ENCODE measurements at places on chromosomes 12 and 14. TPM values are rescaled to one million over a fixed set of nuclear protein-coding genes. Genes with fewer than 3 reads are reported as not detected.

The LMNTD1 gene
- not detected for total RNA-seq

The GPR135 gene
- total RNA-seq, result 2.5 TPM

The SLC39A5 gene
- total RNA-seq, result not detected

The GZMB gene
- not detected for total RNA-seq

The KLHDC1 gene
- total RNA-seq, result 1.9 TPM

The CRIP1 gene
- total RNA-seq, result not detected

GRCh38 chr14:54188064-54188666, 208.6 kb upstream of the CDKN3 start:
- no peak for DNase-seq

GRCh38 chr12:107929436-107929835, 154.9 kb downstream of the ASCL4 start:
- DNase-seq, result peak; percentile 13

DNA sequence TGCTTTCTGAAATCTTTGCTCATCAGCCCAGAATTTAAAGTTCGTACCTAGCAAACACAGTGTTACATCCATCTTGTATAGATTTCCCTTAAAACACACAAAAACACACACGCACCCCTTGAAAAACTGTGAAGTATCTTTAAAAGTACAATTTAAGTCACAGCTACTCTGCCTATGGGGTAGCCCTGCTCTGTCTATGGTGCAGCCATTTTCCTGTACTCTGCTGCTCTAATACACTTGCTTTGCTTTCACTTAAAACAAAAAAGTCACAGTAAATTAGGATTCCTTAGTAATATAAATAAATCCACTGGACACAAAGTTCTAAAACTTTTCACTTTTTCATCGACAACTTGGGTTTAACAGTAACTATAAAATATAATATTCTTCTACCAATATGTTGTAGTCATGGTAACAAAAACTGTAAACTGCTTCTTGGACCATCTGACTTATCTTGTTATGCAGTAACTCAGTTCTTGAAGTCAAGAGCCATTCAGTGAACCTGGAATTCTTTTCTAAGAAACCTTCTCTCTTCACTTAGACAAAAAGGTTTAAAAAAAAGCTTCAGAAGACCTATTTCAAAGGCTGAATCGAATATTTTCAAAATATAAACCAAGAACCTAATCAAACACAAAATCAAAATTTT, 63.5 kb downstream of the MED13L start:
- DNase-seq, result no peak

DNA sequence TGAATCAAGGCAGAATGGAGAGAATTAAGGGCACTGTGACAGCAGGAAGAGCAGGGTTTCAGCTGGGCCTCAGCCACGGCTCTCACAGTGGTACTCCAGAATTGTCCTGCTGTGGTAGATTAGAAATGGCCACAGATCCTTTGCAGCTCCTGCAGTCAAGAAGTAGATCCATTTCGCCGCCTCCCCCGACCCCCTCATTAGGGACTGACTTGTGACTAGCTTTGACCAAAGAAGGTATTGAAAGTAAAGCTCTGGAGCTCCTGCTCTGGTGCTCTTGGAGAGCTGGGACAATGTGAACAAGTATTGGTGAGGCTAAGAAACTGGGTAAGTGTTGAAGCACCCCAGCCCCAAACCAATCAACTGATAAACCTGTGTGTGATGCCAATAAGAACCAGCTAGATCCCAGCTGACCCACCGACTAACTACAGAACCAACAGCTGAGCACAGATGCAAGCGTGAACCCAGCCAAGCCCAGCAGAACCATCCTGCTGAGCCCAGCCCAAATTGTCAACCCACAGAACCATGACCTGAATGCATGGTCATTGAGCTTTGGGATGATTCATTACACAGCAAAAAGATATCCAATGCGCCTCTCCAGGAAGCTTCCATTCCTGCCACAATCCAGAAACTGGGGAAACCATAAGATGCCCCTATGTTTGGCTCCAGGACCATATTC, 50.7 kb downstream of the JAG2 start:
- no peak for DNase-seq

- DNase-seq, result no peak
Measured at GRCh38 chr14:20428010-20428365, 8.0 kb downstream of the KLHL33 start.

DNA sequence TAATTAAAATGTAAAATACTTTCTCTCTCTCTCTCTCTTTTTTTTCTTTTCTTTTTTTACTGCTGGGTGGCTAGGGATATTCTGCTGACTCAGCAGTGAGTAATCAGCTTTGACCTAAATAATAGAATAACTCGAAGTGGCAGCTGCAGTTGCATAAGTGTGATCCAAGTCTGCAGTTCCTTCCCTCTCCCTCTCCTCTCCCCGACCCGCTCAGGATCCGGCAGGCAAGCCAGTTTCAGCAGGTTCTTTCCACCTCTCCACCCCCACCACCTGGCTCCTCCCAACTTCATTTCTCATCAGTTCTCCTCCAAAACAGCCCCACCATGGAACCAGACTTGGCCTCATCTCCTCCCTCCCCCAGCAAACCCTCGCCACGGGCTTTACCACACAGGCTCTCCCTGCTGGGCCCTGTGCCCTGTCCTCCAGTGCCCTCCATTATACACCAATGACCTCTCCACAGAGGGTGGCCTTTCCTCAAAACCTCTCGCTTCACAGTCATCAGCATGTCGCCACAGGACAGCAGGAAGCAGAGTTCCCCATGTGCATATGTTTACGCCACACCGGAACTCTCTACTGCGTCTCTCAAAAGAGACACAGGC, 22.4 kb downstream of the SLC7A8 start:
- peak; percentile 96 for DNase-seq

DNA sequence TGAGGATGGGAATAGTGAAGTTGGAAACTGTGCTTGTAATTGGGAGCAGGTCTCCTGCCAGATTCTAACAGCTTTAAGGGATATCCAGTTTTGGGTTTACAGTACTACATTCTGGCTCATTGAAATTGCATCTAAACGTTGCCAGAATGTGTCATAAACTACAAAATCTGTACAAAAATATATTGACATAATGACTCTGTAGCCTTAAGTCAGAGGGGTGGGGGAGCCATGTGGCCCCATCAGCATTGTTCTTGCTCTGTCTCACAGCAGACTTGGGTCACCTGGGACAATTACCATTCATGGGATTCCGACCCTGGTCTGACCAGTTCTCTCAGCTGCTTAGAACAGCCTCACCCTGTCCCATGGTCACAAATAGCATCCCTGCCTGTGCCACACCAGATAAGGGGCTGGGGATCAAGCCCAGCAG, 43.3 kb upstream of the MED13L start:
- no peak for DNase-seq

GRCh38 chr12:74537707-74538385, at the start of gene ATXN7L3B:
TSS of gene ATXN7L3B (plus strand) at chr12:74537835. CDS start at chr12:74538113, 278 bp downstream.
- DNase-seq, result peak; percentile 93

DNA sequence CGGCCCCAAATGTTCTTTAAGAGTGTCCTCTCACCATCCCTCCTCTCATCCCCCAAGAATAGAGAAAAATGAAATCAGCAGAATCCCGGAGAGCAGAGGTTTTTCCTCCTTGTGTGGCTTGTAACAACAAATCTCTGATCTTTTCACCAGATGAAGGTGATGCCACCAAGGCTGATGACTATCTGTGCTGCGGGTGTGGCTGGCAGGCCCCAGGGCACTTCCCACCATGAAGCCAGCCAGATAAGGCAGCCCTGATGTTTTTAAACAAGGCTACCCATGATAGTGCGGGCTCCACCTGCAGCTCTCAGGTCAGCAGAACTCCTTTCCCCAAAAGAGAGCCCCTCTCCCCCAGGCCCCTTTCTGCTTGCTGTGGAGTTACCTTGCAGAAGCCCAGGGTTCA, 58.0 kb upstream of the PARP11 start:
- DNase-seq, result no peak

DNA sequence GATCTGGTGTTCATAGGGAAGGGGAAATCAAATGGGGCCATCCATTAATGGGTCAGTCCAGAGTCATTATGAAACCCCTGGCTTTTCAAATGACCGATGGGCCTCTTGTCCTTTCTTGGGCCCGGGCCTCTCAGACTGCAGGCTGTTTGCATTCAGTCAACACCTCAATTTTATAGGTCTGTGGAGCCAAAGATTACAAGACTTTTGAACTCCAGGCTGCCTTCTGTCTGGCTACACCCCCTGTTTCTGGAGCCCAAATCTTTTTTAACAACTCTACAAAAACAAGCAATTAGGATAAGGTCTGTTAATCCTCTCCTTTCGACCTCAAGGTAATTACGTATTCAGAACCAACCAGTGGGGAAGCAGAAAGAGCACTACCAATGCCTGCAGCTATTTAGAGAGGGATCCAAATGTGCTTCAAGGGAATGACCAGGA, 35.6 kb downstream of the DUSP6 start:
- no peak for DNase-seq

GRCh38 chr12:128365651-128366231, 98.8 kb downstream of the TMEM132C start:
- DNase-seq, result no peak

- no peak for DNase-seq
Measured at GRCh38 chr12:96302687-96303310, 97.4 kb downstream of the CDK17 start.

DNA sequence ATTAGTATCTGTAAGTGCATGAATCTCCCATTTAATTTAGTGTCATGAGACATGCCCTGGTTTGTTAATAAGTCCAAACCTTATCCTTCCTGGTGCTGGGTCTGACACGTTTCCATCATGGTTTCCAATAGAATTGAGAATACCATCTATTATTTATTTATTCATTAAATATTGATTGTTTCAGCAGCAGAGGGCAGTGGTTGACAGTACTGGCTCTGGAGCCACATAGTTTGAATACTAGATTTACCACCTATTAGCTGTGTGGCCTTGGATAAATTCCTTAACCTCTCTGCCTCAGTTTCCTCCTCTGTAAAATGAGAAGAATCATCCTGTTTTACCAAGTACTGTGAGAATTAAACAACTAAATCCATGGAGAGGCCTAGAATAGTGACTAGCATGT, 941 bp upstream of the STAB2 start:
- DNase-seq, result no peak

DNA sequence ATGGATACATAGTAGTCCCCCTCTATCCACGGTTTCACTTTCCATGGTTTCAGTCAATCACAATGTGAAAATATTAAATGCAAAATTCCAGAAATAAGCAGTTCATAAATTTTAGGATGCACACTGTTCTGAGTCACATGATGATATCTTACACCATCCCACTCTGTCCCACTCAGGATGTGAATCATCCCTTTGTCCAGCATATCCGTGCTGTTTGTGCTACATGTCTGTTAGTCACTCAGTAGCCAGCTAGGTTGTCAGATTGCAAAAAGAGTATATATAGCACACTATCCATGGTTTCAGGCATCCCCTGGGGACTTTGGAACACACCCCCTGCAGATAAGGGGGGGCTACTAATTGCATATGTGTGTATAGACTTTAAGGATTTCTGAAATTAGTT, 8.1 kb upstream of the NAA30 start:
- peak; percentile 94 for DNase-seq

- no peak for DNase-seq
Measured at GRCh38 chr12:111581434-111582132, 17.5 kb downstream of the ATXN2 start.

DNA sequence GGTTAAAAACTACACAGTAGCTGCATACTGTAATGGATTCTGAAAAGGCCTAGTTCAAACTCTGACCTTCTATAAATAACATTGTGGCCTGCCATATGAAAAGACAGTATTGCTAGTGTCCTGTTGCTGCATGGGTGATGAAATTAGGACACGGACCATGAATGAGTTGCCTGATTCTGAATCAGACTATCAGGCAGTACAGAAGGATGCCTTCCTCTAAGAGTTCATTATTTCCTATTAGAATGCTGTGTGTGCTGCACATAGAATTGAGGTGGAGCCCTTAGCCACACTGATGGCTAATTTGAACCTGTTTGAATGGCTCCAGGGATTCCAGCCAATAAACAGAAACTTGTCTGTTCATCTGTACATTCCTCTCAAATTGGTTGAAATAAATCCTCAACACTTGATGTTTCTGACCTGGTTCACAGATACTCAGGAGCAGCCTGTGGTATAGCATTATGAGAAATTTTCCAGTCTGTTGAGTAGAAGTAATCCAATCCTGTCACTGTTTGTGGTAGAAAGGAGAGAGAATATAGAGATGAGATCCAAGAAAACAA, 483.2 kb downstream of the APAF1 start:
- no peak for DNase-seq

DNA sequence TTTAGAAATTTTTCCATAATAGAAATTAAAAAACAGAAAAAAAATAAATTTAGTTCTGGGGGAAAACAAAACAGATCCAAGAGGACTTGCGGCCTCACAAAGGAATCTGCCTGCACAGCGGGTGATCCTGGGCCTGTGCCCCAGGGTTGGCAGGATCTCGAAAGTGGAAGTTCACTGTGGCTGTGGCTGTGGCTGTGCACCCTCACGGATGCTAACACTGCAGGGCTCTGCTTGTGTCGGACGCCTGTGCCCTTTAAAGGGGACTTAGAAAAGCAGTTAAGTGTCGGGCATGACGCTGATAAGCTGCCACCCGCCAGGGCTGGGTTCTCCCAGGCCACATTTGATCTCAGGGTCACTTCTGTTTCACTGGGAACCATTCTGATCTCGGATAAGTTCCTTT, 209.1 kb downstream of the TTC7B start:
- DNase-seq, result no peak

GRCh38 chr14:36477266-36477665, 42.8 kb downstream of the NKX2-1 start:
- DNase-seq, result peak; percentile 86

- peak; percentile 51 for DNase-seq
Measured at GRCh38 chr12:116975779-116976393, 65.1 kb downstream of the FBXW8 start.

DNA sequence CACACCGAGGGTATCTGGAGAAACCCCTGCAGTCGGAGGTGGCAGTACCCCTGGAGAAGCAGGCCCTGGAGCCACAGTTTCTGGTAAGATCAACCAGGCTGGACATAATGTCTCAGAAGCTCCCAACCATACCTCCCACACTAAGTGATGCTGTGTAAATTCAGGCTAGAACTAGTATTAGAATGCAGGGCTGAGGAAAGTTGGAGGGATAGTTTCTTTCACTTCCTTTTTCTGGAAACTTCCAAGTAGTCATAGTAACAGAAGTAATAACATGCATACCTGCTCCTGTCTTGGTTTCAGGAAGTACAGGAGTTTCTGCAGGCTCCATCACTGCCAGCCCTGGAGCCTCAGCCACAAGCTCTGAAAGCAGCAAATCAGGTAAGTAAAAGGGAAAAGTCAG, 228.1 kb upstream of the CNTN1 start:
- no peak for DNase-seq

GRCh38 chr14:51792809-51793208, 67.6 kb upstream of the GNG2 start:
- no peak for DNase-seq

- no peak for DNase-seq
Measured at GRCh38 chr12:53992377-53992889, 7.5 kb downstream of the HOXC10 start.

DNA sequence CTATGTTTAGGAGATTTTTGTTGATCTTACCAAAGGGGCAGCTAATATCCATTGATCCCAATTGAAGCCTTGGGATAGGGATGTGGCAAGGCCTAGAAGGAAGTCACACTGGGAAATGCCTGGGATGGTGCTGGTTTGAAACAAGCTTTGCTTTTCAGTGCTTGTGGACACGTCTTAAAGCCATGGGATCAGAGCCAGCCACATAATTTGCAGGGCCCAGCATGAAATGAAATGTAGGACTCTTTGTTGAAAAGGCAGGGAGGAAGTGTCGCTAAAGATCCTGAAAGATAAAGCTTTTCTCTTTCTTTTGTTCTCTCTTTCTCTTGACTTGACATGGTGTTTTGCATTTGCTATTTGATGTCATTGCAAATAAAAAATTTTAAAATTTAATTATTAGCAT, 5.0 kb downstream of the TTC9 start:
- no peak for DNase-seq

All from LHCN-M2 (cell line).